ENCODE measurements at places on chromosomes 6 and 20.

GRCh38 chr6:134056046-134056445, 3.6 kb upstream of the SLC2A12 start:
- no peak for DNase-seq

DNA sequence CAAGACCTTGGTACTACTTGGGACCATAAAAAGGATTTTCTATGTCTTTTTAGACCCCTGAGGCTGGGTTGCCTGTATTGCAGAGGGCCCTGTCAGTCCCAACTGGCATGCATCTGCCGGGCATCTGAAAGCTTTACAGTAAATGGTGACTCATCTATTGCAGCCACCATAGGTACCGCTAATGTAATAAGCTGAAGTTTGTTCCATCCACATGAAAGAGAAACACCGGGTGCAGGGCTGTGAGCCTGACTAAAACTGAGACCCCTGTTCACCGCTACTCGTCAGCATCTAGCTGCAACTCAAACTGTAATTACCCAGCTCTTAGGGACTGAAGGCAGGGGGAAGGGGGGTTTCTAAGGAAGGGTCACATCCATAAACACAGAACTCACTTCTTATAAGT, 49.5 kb downstream of the TRERF1 start:
- no peak for DNase-seq

DNA sequence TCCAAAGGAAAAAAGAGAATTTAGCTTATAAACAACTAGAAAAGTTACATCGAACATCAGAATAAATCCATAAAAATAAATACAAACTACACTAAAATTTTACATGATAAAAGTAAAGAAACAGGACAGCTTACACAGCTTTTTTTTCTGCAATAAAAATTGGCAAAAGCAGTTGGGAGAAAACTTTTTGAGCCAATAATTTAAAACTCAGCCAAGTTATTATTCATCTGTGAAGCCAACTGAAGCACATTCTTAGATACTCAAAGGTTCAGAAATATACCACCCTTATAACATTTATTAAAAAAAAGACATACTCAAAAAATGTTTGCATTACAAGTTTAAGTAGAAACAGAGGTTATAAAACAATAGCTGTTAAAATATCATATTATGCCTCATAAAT, 23.7 kb upstream of the RSPO3 start:
- DNase-seq, result no peak

DNA sequence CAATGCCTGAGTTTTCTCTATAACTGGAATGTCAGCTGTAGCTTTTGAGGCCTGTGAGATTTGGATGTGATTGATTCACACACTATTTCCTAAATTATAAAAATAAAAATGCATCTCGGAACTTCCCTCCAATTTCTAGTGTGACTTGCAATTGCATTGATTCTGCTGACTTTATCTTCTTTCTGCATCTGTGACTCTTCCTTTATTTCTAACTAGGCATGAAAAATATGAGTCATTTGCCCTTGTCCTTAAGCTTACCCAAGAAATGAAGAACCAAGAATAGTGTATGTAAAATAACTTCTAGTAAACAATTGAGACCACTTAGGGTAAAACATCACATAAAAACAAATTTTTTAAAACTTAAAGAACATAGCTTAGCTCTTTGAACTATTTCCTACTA, 12.9 kb downstream of the OR2J2 start:
- no peak for DNase-seq

DNA sequence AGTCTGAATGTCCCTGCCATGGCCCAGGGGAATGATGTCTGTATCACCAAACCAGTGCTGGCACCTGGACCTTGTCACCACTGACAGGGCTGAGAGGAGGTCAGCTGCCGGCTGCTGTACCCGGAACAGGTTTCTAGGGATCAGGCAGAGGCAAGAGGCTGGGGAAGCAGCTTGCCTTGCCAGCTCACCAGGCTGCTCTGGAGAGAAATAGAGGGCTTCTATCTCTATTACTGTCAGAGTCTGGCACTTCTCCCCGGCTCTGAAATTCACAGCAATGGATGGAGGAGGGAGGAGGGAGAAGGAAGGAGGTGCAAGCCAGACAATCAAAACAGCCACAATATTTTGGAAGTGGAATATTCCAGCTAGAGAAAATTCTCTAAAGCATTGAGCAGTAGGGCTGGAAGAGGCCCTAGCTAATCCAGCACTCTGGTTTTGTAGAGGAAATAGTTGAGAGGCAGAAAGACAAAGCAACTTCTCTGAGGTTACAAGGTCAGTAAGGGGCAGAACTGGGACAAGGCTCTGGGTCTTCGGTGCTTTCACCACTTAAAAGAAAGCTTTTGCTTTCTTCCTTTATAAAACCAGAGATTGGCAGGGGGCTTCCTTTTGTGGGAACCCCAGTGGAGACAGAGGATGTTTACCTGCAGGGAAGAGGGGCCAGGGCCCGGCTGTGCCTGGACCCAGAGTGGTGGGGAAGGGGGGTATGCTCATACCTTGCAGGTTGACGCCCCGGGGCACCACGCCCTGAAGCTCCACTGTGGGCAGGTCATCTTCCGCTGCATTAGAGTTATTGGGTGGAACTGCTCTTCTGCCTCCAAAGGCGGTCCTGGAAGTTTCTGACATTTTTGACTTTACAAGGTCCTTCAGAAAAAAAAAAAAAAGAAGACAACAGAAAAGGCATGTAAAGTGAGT, 2.4 kb downstream of the F13A1 start:
- no peak for DNase-seq

DNA sequence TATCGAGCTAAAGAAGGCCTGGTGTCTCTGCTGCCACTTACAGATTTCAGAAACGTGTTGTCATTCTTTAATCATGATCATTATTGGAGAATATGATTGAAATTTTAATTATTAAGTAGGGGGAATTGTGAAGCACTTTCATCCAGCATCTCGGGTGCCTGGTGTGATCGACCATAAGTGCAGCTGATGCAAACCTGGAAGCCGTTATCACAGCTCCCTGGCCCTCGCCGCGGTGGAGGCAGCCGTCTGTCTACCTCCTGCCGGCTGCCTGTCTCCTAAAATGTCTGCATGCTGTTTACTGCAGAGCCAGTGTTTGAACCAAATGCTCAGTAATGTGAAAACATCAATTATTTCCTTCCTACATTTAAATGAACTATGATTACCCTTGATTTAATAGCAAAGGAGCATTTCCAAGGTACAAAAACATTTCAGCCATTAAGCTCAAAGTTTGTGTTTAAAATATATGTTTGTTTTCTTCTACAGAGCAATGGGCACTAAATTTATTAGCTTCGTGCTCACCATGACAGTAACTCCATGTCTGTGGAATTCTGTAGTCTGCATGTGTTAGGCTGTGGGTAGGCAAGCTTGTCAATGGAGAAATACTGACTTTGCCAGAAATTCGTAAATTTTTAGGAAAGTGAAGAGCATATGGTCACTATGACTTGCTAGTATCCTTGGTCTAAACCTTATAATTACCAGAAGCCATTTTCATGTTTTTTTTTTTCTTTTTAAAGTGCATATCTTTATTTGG, 184.5 kb upstream of the AGPAT4 start:
- DNase-seq, result no peak

DNA sequence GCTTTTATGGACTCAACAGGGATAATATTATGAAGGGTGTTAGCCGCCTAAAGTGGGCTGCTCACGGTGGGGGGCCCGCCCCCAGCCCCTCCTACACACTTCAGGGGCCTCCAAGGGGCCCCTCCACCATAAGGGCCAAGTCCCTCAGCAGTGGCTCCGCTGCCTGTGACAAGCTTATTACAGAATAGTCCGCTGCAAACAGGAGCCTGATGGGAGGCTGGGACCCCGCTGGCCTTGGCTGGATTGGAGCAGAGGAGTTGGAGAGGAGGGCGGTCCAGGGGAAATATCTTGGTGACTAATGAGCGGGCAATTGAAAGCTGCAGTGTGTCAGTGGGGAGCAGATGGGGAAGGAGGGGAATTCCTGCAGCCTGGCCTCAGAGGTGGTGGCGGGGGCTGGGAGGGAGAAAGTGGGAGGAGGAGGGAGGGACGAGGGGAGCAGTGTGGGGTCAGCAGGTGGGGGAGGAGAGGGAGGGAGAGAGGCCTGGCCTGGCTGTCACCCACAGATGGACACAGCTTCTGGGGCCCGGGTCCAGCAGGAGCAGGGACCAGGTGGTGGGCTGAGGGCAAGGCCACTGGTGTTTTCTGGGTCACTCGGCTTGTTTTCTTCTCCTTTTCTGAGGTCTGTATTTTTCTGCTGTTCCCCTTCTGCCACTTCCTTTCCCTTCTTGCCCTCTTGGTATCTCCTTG, 57.6 kb upstream of the FOXP4 start:
- no peak for DNase-seq

DNA sequence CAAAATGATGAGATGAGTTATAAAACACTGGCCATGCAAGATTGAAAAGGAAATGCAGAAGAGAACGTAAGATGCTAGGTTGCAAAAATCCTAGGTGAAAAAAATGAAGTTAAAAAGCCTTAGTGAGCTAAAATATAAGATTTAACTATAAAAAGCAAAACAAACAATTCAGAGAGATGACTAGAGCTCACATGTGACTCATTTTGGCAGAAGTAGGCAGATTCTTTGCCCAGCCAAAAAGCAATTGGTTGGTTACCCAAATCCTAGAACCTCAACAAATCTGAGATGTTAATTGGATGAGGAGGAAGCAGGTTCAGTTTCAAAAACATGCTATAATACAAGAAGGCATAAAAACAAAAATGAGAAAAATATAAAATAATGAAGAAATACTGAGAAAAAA, 249.1 kb downstream of the OGFRL1 start:
- DNase-seq, result no peak

Measured in COLO829 (cell line).